AG04449 (cell line): ENCODE measurements at places on chromosomes 12 and 14.

- no peak for DNase-seq
Observed at GRCh38 chr12:57323416-57323815, 72.4 kb upstream of the STAC3 start.

- no peak for DNase-seq
Observed at GRCh38 chr12:34287437-34287836, 265.1 kb downstream of the ALG10 start.

- no peak for DNase-seq
Observed at GRCh38 chr14:83870546-83871270, 1659.2 kb upstream of the FLRT2 start.

DNA sequence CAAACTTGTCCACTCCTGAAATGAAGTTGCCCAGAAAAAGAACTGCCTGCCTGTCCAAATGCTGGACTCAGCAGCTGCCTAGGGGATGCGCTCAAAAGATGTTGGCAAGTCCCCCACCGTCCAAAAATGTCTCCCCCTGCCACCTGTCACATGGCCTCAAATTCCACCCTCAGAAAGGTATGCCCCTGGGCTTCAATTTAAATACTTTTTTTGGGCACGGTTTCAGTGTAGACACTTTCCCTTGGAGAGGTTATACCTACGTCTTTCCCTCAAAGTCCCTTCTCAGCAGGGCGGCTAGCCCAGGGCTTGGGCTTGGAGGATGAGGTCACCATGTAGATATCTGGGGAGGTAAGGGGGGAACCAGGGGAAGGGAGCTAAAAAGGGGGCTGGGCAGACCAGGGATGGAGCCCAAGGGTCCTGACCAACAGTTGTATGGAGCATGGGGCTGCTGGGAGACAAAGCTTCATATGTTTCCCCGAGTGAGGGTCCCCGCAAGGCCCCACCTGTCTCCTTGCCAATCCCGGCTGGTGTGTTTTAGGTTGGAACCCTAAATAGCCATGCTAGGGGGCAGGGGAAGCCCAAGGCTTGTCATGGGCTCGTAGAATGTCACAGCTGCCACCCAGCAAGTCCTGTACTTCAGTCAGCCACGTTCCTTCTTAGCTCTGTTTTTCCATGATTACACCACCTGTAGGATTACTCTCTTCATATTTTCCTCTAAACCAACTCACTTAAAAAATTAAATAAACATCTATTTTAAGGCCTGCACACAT, 131.2 kb upstream of the TBX3 start:
- DNase-seq: no peak

DNA sequence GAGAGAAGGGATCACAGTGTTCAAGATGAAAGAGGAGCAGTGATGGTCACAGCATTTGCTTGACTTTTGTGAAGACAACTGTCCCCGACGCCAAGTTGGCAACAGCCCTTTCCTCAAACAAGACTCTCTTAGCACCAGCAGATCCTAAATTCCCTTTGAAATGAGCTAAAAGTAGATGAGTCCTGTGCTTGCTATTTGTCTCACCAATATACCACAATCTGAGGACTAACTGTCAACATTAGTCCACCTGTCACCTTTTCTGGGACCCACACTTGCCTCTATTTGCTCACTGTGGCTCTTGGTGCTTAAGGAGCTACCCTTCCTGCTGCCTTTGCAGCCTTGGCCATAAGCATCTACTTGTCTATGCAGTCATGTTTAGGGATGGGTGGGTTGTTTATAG, 47.4 kb upstream of the COL2A1 start:
- no peak for DNase-seq

DNA sequence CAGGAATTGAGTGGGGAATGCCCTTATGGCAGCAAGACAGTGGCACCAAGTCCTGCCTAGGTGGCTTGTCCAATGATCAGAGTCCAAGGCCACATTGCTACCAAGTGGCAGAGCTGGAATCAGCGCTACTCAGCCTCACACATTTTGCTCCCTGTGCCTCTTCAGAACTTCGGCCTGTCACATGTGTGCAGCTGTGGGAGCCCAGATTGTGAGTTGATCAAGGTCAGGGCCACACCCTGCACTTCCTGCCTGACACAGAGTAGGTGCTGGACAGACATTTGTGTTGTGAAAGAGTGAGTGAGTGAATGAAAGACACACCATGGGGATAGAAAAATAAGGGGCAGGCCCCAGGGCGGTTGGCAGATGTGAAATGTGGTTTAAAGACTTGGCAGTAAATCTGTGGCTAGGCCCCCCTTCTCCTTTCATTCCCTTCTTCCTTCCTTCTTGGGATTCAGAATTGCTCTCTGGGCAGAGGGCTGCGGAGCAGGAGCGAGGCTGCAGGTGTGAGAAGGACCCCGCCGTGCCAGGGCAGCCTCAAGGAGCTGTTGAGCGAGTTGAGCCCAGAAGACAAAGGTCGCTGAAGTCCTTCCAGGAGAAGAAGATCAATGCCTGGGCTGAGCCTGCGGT, 83.5 kb downstream of the SLC25A47 start:
- no peak for DNase-seq
